NCI-H2081 (cell line): ENCODE measurements at places on chromosomes 4 and X.

DNA sequence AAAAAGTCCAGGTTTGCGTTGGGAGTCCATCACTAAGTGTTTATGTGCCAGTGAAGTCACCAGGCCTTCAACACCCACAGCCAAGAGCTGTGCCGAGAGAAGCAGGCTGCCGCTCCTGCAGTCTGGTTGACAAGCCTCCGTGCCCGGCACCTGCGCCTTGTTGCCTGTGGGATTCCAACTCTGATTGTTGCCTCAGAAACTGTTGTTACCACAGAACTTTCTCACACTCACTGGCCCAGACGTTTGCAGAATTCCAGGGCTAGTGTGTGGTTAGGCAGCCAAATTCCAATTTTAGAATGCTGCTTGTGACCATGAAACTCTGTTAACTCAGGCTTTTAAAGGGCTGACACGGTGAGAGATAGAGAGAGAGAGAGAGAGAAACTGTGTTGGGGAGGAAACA is 119.5 kb upstream of the LIMCH1 start:
- no peak for DNase-seq

GRCh38 chrX:111823703-111824102 is 52.3 kb upstream of the TRPC5OS start:
- no peak for DNase-seq

DNA sequence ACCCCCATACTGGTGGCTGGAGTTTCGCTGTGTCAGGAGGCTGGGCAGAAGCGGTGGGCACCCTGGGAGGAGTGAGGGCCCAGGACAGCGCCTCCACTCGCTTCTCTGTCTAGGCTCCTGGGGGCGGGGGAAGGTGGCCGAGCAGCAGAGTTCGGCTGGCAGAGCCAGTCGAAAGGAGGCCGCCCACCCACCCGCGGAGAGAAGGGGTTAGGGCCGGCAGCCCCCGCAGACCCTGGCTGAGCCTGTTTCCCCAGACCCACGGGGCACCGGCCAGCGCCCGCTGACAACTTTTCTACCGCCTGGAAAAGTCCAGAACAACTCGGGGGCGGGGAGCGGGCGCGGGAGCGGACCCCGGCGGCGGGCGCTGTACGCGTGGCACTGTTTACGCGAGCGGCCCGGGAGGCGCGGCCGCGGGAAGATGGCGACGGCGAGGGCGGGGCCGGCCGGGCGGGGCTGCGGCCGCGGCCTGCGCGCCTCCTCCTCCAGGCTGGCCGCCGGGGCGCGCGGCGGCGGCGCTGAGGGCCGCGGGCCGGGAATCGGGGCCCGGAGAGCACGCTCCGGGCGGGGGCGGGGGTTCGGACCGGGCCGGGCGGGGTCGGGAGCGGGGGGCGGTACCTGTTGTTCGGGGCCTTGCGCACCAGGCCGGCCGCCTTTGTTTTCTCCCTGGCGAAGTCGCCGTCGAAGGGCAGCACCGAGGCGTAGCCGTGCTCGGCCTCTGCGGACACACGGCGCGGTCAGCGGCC is 628 bp downstream of the MXD4 start:
- DNase-seq = peak; percentile 49

- DNase-seq = no peak
These were observed 24.4 kb upstream of the MGST2 start for GRCh38 chr4:139641218-139641617.

DNA sequence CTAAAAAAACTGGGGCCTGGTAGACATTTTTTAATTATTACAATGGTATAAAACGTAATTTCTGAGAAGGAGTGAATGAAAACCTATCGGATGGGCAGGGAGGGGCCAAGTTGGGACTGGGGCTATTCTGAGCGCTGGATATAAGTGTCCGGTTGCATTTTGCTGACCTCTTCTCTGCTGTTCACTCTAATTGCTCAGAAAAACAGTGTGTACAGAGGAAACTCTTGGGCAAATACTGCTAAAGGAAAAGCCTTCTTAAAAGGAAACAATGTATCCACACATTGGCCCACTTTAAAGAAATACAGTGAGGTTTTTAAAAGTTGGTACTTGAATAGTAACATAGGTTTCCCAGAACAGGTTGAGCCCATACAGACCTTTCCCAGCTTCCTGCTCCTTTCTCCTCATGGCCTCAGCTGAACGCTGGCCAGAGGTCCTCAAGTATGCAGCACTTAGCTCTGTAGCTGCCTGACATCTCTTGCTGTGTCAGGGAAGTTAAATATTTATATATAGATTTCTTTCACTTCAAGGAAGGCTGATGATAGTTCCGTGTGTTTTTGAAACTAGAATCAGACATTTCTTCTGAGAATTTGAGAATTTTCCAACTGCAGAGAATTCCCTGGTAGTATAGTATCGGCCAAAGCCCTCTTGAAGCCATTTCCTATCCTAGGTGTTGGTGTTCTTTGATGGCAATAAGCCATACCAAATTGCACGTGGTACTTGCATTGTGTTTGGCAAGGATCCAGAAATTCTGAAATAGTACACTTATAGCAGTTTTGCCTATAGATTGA is 97.1 kb upstream of the SLC4A4 start:
- no peak for DNase-seq

DNA sequence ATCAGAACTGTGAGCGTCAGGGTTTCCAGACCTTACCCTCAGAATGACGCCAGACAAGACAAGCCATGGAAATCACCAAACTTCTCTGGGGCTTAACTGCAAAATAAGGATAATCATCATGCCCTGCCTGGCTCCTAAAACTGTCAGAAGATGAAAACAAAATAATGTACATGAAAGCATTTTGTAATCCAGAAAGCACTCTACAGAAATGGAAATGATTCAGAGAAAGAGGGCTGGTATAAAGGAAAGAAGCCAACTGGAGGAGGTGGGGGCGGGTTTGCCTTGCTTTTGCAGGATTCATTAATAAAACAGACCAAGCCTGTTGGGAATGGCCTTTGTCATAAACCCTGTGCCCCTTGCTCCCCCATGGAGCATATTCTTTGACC is 47.3 kb downstream of the SEPSECS start:
- DNase-seq = no peak

DNA sequence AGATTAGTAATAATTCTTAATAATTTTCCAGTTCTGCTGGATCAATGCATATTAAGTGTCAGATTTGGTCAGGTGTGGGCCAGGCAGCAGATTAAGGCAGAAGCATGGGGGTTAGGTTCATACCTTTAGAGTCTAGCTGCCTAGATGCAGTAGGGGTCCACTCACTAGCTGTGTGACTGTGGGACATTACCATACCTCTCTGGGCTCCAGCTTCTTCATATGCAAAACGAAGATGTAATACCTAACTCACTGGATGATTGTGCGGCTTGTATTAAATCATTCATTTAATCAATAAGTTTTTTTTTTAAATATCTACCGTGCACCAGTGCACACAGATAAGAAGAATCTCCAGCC is 1.4 kb downstream of the ANXA3 start:
- DNase-seq = no peak

- DNase-seq = no peak
These were observed 98.6 kb upstream of the NKX1-1 start for GRCh38 chr4:1504595-1505500.

DNA sequence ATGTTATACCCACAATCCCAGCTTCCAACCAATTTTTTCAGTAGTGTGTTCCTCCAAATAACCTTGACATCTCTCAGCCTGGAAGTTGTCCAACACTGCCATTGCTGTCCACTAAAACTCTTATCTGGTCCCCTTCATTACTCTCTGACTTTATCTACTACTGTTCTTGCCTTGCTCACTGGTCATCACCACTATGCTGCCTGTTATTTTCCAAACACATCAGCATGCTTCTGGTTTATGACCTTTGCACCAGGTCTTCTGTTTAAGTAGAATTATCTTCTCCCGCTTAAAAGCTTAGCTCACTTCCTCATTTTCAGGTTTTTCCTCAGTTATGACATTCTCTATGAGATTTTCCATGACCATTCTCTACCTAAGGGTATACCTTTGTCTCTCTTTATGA is 5.5 kb downstream of the ELMOD2 start:
- no peak for DNase-seq

DNA sequence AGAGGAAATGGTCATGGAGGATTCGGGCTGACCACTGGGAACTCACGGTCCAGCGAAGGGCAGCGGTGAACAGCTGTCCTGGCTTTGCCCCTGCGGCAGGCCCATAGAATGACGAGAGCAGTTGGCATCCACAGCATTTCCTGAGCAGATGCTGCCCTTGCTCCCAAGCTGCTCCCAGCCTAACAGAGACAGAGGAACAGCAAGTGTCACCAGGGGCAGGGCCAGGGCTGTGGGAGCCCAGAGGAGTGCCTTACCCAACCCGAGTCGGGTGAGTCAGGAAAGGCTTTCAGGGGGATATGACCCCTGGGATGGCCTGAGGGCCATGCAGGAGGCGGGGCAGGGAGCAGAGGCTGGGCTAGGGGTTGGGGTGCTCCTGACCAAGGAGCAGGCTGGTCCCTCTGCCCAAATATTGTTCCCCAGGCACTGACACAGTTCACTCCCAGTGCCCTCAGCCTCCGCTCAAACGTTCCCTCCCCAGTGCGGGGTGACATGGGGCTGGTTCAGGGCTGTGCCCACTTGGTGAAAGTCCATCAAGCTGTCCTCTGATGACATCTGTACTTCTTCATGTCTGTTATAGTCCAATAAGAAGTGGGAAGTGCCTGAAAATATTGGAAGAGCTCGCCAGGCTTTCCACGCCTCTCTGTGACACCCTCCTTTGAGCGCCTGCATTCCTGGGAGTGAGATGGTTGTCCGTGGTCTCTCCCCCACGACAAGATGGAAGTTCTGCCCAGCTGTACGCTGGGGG is 64.7 kb upstream of the GPR78 start:
- DNase-seq = no peak

DNA sequence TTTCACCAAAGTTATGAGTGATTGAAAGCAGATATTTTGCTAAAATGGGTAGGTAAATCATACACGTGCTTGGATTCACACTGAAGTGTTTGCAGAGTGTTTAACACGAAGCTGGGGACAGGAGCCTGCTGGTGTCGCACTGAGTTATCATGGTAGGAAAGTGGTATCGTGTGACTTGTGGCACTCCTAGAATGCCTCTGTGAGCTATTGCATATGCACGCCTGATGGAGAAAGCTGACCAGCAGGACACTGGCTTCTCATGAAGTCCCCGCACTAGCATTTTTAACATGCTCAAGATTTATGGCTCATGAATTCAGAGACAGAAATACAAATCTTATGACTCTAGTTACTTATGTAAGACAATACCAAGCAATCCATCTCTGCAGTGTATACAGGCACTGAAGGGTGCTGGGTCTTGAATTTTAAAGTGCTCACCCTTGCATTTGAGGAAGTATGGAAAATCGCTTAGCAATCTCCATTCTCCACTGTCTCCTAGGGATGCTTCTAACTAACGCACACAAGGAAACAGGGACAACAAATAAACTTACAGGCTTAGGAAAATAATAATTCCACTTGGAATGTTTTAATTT is 19.8 kb downstream of the VCX3B start:
- peak; percentile 9 for DNase-seq

GRCh38 chr4:53186714-53187358 is 179.0 kb downstream of the SCFD2 start:
- DNase-seq = no peak

GRCh38 chr4:76515975-76516843 is 81.2 kb downstream of the SHROOM3 start:
- no peak for DNase-seq

GRCh38 chr4:26729027-26729426 is 131.6 kb upstream of the STIM2 start:
- no peak for DNase-seq

DNA sequence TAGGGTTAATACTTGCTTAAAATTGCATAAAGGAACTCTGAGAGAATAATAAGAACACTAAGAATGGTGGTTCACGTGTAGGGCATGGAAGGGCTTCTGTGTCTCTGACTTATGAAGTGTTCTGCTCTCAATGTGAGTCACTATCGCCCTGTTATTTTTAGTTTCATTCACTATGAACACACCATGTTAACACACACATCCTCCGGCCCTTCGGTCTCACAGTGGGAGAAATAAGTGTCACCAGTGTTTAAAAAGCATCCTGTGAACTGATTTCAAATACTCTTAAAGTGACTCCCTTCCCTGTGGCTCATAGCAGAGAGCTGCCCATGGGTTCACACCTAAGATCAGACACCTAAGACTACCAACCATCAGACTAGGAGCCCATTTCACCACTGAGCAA is 33.8 kb upstream of the FGFBP2 start:
- DNase-seq = no peak

DNA sequence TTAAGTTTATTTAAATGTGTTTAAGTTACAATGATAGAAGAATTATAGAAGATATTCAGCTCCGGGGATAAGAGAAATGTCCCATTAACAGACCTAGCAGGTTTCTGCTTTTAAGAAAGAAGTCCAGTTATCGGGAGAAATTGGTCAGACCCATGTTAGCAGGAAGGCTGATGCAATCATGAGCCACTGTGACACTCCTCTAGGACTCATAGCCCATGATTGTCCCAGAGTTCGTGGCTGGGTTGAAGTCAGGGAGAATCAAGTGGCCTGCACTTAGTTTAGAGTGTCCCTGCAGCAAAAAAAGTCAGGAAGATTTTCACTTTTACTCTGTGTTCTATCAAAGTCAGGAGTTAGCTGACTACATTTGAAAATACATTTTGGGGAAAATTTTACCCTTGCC is 72.0 kb downstream of the TMEM144 start:
- no peak for DNase-seq

GRCh38 chr4:158005021-158005420 is 167.8 kb downstream of the GASK1B start:
- DNase-seq = no peak

GRCh38 chr4:56648021-56648823 is 32.9 kb downstream of the HOPX start:
- DNase-seq = no peak

GRCh38 chr4:45004847-45005565 is 278.6 kb upstream of the GNPDA2 start:
- no peak for DNase-seq

- no peak for DNase-seq
These were observed 58.7 kb downstream of the SCFD2 start for GRCh38 chr4:53307210-53307609.

GRCh38 chr4:95534032-95534431 is 14.7 kb downstream of the UNC5C start:
- no peak for DNase-seq

GRCh38 chr4:153393397-153393796 is 48.9 kb downstream of the MND1 start:
- DNase-seq = no peak

DNA sequence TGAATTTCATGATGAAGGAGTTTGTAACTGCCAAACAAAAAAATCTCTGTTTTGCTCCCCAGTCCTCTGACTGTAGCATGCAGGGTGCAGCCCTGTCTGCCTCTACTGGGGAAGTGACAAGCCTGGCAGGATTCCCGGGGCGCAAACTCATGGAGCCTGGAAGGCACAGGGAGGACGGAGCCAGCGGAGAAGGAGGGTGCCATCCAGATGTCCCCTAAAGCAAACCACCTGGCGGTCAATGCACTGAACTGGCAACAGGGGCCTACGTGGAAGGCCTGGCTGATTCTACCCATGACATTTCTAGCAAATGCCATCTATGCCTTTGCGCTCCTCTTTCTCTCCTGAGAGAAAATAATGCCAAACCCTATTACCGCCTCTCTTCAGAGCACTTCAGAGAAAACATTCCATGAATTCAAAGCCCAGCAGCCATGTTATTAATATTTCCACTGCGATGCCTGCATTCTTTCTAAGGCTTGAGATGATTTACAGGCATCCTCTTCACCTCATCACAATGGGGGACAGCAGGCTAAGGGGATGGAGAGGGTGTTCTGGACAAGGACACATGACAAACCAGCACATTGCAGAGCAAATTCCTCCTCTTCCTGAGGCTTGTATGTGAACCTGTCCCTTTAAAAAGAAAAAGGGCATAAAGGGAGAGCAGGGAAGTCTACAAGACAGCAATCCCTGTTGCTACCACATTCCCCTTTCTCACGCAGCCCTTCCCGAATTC is 329.3 kb upstream of the NOCT start:
- DNase-seq = no peak
